ENCODE measurements at places on chromosomes 16 and 17. TPM values are rescaled to one million over a fixed set of nuclear protein-coding genes. Genes with fewer than 3 reads are reported as not detected.

MARCHF10 gene
- total RNA-seq: not detected

TPSD1 gene
- total RNA-seq: not detected

TAC4 gene
- 0.47 TPM for total RNA-seq

GRCh38 chr17:67265436-67266019, 20.5 kb upstream of the HELZ start:
- DNase-seq: no peak

DNA sequence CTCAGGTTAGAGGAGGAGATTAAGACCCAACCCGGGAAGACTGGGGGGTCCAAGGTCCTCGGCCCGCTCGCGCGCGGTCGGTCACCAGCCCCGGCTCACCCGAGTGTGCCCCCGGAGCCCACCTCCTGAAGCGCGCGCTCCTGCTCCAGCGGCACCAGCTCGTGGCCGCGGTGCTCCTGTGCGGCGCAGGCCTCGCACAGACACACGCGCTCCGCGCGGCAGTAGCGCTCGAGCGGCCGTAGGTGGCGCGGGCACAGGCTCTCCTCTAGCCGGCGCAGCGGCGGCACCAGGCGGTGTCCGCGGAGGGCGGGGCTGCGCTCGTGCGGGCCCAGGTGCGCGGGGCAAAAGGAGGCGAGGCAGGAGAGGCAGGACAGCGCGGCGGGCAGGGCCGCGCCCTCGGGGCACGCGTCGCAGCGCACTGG, 618 bp downstream of the TRIM47 start:
- peak; percentile 90 for DNase-seq
